ENCODE measurements at places on chromosomes 5 and 9.

GRCh38 chr5:53874409-53874808 lies 314.0 kb downstream of the NDUFS4 start:
- DNase-seq, result no peak
- H3K27ac ChIP-seq, result no peak overlapping the region
- H3K4me3 ChIP-seq, result no peak overlapping the region
- no peaks in the 10 kb centered on the region for H3K4me1 ChIP-seq
- no peaks in the 10 kb centered on the region for H3K36me3 ChIP-seq

- no peak overlapping the region for H3K4me3 ChIP-seq
- peaks cover 10% of the 10 kb centered on the region for H3K27me3 ChIP-seq
- no peak overlapping the region for H3K27ac ChIP-seq
- no peaks in the 10 kb centered on the region for H3K36me3 ChIP-seq
- DNase-seq, result no peak
- H3K4me1 ChIP-seq, result no peaks in the 10 kb centered on the region
Observed at GRCh38 chr5:14257995-14258403, 114.9 kb downstream of the TRIO start.

DNA sequence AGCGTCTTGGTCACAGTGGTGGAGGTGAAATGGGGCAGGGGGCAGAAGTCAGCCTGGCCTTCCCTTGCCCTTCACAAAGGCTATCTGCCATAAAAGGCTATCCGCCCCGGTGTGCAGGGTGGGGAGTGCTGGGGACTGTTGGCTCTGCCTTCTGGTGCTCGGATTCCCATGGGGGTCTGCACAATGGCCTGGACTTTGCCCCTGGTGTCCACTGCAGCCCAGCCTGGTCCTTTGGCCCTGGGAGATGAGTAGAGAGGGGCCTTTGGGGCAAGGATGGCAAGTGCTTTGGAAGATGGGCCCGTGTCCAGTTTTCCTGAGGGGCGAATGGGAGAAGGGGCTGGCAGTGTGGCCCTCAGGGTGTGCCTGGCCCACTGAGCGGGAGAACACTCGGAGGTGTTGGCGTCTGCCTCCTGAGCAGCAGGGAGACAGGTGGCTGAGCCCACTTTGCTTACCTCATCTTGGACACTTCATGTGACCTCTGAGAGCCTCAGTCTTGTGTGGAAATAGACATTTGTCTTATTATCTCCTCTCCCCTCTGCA lies 69.9 kb downstream of the HSPA4 start:
- no peak for DNase-seq
- no peaks in the 10 kb centered on the region for H3K27me3 ChIP-seq
- H3K27ac ChIP-seq, result no peak overlapping the region
- H3K4me1 ChIP-seq, result no peaks in the 10 kb centered on the region
- no peaks in the 10 kb centered on the region for H3K36me3 ChIP-seq

GRCh38 chr9:131399972-131400371 lies 6.1 kb downstream of the PRRC2B start:
- peak overlapping the region; percentile 97 for H3K4me3 ChIP-seq
- no peak for DNase-seq
- H3K36me3 ChIP-seq, result peaks cover 61% of the 10 kb centered on the region
- H3K27me3 ChIP-seq, result no peaks in the 10 kb centered on the region

DNA sequence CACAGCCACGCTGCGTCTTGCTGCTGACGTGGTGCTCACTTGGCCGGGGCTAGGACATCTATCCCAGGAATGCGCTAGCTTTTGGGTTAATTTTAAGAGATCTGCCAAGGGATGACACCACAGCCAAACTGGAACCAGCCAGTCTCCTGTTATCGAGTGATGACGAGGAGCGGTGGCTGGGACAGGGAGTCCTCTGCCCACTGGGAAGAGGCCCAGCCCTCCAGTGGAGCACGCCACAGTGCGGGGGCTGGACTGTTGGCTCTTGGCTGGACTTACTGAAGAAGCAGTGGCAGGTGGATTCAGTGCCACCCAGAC lies 55.1 kb upstream of the PHYKPL start:
- H3K27ac ChIP-seq, result no peak overlapping the region
- H3K27me3 ChIP-seq, result peaks cover 10% of the 10 kb centered on the region
- H3K36me3 ChIP-seq, result no peaks in the 10 kb centered on the region
- DNase-seq, result no peak
- no peaks in the 10 kb centered on the region for H3K4me1 ChIP-seq

DNA sequence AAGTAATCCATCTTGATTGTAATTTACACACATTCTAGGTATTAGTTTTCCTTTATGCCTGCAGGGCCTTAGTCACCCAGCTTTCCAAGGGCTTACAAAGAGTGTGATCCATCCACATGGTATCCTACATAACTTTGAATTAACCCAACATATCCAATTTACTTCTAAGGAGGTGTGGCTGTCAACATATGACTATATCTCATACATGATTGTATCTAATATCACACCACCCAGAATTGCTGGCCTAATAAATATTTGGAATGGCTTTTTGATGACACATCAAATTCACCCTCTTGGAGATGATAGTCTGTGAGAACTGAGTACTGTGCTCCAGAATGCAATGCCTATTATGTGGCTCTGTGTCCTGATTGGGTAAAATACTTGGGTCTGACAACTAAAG lies 363.3 kb upstream of the GRIN3A start:
- H3K4me3 ChIP-seq, result no peak overlapping the region
- no peaks in the 10 kb centered on the region for H3K4me1 ChIP-seq
- no peaks in the 10 kb centered on the region for H3K36me3 ChIP-seq
- H3K27me3 ChIP-seq, result no peaks in the 10 kb centered on the region
- DNase-seq, result no peak

- peaks cover 83% of the 10 kb centered on the region for H3K27me3 ChIP-seq
- peak overlapping the region; percentile 55 for H3K27ac ChIP-seq
- H3K4me1 ChIP-seq, result peaks cover 19% of the 10 kb centered on the region
- DNase-seq, result no peak
Observed at GRCh38 chr9:124017929-124018729, 6.6 kb downstream of the LHX2 start.

DNA sequence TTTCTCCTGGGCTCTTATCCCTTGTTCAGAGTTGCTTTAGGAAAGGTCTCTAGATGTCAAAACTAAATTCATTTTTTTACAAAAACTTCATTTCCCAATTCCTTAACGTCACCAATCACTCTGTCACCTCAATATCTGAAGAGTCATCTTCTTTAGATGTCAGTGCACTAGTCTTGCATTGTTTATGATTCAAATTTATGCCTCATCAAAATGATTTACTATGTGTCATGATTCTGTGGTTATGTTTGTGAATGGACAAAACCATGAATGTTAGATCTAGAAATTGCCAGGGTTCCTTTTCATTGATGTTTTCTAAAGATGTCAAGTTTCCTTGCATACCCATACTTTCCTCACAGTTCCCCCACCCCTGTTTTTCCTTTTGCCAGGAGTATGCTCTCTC lies 21.5 kb downstream of the CWC27 start:
- H3K4me3 ChIP-seq, result no peak overlapping the region
- DNase-seq, result no peak
- peaks cover 18% of the 10 kb centered on the region for H3K36me3 ChIP-seq
- no peaks in the 10 kb centered on the region for H3K27me3 ChIP-seq

- no peak overlapping the region for H3K4me3 ChIP-seq
- DNase-seq, result no peak
- H3K27me3 ChIP-seq, result peaks cover 11% of the 10 kb centered on the region
- H3K27ac ChIP-seq, result no peak overlapping the region
Observed at GRCh38 chr9:27633764-27634163, 60.5 kb upstream of the C9orf72 start.

DNA sequence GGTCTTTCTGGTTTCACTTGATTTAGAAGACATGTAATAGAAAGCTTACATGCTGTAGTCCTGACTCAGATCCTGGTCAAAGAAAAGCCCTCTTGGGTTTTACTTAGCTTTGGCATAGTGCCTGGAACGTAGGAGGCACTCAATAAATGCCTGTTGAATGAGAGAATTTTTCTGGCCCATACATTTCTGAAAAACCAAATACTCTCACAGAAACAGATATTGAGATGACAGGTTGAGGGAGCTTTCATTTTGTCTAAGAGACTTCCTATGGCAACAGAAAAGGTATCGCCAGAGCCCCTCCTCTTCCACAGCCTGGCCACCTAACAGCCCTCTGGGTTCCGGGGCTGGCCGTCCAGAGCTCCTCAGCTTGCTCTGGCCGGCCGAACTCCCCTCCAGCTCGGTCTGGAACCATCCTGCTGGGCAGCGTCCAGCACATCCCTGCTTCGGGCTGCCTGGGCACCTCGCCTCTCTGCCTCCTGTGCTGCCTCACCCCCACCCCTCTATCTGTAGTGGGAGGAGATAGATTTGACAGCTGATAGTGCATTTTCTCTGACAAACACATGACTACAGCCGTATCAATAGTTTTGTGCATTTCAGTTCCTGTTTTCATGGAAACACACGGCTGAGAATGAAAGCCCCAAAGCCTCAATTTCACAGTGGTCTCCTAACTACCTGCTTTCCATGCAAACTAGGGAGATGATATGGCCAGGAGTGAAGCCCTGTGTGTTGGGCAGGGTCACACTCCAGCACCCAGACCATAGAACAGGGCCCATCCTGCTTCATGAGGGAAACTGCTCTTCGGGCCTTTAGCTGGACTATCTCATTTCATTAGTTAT lies 1.1 kb downstream of the IL4 start:
- H3K4me1 ChIP-seq, result peaks cover 41% of the 10 kb centered on the region
- H3K27me3 ChIP-seq, result no peaks in the 10 kb centered on the region
- H3K27ac ChIP-seq, result peak overlapping the region; percentile 79
- peak overlapping the region; percentile 35 for H3K4me3 ChIP-seq
- H3K36me3 ChIP-seq, result no peaks in the 10 kb centered on the region
- no peak for DNase-seq

DNA sequence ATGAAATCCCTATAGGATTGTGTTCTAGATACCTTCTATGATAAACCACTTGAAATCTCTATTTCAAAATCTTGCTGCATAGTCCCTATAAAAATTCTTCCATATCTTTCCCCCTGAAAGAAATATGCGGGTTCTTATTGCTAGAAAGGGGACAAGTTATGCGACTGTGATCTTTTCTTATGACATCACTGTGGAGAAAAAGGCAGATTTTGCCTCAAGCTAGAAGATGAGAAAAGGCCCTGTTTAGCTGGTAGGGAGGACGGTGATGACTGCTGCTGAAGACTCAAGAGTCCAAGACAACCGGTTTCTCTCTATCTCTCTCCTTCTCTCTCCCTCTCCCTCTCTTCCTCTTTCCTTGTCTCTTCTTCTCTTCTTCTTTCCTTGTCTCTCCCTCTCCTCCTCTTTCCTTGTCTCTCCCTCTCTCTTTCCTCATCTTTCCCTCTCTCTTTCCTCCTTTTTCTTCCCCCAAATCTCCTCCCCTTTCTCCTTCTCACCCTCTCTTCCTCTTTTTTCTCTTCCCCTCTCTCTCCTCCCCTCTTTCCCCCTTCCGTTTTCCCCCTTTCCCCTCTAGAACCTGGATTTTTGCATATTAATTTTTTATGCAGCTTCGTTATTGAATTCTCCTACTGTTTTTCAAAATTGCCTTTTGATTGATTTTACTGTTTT lies 5.3 kb downstream of the OR2S2 start:
- DNase-seq, result no peak
- H3K27ac ChIP-seq, result no peak overlapping the region
- no peak overlapping the region for H3K4me3 ChIP-seq
- no peaks in the 10 kb centered on the region for H3K36me3 ChIP-seq
- no peaks in the 10 kb centered on the region for H3K4me1 ChIP-seq
